ENCODE measurements at places on chromosomes 11 and 22.

DNA sequence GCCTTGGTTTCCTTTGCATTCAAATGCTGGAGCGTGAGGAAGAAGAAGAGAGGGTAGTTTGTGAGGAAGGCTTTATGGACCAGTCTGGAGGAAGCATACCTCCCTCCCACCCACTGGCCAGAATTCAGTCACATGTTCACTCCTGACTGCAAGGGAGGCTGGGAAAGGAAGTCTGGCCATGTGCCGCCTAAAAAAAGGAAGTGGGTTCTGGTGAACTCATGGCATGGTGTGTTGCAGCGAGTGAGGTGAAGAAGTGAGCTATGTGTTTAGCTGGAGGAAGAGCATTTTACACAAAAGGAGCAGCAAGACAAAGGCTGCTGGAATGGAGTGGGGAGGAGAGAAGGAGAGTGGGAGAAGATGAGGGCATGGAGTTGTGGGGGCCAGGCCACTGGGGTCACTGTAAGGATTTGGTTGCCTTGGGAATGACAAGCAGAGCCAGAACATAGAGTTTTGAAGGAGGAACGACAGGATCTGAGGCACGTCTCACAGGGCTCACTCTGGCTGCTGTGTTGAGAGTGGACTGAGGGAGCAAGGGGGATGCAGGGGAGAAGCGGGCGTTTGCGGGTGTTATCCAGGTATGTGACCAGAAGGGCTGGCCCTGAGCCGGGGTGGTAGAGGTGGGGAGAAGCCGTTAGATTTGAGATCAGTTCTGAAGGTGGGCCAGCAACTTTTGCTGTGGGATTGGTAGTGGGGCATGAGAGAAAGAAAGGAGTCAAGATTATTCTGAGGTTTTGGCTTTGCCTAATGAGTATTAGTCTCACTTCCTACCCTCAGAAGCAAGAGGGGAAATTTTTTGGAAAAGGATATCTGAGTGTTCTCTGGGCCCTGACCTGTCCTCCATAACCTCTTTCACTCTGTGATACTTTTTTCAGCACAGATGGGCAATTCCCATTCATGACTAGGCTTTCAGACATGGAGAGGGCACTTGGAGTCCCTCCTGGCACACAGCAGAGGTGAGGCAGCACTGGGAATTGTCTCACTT, 26.4 kb downstream of the BMAL1 start:
- H3K36me3 ChIP-seq = peaks cover 13% of the 10 kb centered on the region
- no peak for DNase-seq
- no peaks in the 10 kb centered on the region for H3K27me3 ChIP-seq
- H3K27ac ChIP-seq = peak overlapping the region; percentile 72
- H3K4me1 ChIP-seq = peaks cover 20% of the 10 kb centered on the region

GRCh38 chr11:387193-387793, 6.7 kb upstream of the PKP3 start:
- DNase-seq = no peak
- no peak overlapping the region for H3K4me3 ChIP-seq
- peaks cover 6% of the 10 kb centered on the region for H3K36me3 ChIP-seq

DNA sequence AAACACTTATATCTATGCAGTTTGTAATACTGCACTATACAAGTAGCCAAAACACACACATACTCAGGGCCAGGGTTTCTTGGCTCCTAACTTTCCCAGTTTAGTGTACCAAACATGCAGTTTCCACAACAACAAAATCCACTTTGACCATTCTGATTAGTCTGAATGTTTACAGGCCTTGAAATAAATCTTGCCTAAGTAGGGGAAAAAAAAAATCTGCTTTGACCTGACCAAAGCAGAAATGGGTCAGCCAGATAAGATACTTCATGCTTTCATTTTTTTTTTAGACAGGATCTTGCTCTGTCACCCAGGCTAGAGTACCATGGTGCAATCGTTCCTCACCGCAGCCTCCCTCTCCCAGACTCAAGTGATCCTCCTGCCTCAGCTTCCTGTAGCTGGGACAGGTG, 10.1 kb downstream of the PRR14L start:
- H3K4me3 ChIP-seq = no peak overlapping the region
- H3K27me3 ChIP-seq = no peaks in the 10 kb centered on the region
- H3K27ac ChIP-seq = no peak overlapping the region
- no peak for DNase-seq

DNA sequence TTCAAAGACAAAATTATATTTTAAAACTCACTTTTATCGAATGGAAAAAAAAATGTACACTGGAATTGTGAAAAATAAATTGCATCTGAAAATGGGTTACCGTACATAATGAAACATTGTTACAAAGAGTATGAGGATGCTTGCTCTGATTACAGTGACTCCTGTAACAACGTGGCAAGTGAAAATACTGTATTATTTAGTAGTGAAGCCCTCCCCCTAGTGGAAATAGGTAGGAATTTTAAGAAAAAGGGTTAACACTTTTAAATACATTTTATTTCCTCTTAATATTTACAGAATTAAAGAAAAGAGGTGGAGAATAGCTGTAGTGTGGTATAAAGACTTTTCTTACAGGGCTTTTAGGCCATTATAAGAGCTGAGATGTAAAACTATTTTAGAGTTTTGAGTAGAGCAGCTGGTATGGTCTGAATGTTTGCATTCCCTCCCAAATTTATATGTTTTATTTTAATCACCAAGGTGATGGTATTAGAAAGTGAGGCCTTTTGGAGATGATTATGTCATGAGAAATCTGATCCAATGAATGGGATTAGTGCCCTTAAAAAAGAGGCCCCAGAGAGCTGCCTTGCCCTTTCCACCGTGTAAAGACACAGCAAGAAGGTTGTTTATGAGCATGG, 25.2 kb downstream of the FAM76B start:
- H3K27me3 ChIP-seq = peaks cover 6% of the 10 kb centered on the region
- no peak for DNase-seq

DNA sequence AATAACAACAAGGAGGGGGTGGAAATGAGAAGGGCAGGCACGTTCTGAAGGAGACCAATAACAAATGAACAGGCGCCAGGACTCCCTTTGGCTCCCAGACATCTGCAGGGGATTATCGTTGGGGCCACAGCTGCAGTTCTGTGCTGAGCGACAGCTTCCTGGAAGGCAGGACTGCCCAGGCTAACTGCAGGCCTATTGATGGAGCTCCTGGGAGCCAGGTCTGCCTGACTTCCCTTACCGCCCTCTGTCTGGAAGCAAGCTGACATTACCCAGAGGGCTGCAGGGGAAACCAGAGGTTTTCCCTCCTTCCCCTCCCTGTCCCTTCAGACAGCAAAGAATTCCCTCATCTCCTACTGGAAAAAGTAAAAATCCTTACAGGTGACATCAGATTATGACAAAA, 5.0 kb downstream of the DRD2 start:
- no peak overlapping the region for H3K4me3 ChIP-seq
- H3K27me3 ChIP-seq = peaks cover 32% of the 10 kb centered on the region
- peaks cover 3% of the 10 kb centered on the region for H3K4me1 ChIP-seq
- no peak overlapping the region for H3K27ac ChIP-seq
- no peak for DNase-seq

DNA sequence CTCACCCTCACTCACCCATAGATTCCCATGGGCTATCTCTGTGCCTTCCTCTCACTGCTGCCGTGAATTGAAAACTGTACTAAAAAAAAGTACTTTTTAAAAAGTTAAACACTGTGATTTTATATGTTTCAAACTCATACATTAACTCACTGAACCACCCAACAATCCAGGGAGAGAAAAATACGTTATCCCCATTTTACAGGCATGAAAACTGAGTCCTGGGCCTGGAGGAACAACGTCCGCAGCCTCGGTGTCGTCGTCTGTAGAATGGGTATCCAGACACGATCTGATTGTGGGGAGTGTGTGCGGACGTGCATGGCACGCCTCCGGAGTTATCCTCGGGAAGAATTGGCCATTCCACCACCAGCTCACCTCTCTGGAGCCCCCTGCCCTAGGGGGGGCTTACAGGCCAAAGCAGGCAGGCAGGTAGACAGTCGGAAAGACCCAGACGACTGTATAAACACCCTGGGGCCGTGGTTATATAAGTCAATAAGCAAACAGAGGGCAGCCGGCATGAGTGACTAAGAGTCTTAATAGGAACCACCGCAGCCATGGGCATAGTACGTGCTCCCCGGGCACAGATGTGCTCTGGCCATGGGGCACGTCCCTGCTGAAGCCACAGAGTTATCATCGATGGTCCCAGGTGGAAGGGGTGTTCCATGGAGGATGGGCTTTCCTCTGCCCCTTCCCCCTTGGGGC, 7.1 kb upstream of the PDGFB start:
- H3K4me3 ChIP-seq = no peak overlapping the region
- H3K27ac ChIP-seq = no peak overlapping the region
- peaks cover 26% of the 10 kb centered on the region for H3K27me3 ChIP-seq
- H3K36me3 ChIP-seq = no peaks in the 10 kb centered on the region
- H3K4me1 ChIP-seq = peaks cover 26% of the 10 kb centered on the region
- no peak for DNase-seq

DNA sequence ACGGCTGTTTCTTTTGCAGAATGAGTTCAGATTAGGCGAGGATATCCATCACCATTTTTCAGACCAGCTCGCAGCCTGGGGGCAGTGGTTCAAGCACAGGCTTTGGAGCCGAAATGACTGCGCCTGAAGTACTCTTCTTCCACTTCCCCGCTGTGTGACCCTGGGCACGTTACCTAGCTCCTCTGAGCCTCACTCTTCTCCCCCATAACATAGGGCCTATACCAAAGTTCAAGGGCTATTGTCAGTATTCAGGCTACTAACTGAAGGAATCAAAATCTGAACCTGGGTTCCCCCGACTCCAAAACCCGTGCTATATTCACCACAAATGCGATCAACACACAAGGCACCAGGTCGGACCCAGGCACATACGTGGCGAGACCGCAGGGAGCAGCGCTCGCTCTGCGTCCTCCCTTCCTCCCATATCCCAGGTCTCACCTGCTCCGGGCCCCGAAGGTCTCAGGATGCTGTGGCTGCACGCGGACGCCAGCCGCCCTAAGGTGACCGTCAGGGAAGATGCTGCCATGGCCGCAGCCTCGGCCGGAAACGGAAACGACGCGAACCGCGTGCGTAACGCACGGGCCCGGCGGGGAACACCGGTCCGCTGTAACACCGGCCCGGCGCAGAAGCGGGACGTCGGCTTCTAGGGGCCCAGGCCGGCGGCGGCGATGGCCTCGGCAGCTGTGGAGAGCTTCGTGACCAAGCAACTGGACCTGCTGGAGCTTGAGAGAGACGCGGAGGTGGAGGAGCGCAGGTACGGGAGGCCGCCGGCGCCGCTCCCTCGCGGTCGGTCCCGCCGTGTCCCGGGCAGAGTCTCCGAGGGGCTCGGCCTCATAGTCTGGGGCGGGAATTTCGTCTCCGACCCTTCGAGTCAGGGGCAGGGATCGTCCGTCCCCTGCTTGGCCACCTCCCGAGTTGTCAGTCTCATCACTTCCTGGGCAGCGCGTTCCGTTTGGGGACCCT, at the start of the genes IGHMBP2 and MRPL21:
TSS of gene IGHMBP2 (plus strand) at position 604 of the 960 bp plus-strand sequence. CDS start at position 666, 62 bp downstream.
TSS of gene MRPL21 (minus strand) at position 545 of the 960 bp plus-strand sequence. CDS start at position 523, 22 bp downstream.
- H3K27me3 ChIP-seq = no peaks in the 10 kb centered on the region
- peak; percentile 88 for DNase-seq
- H3K4me3 ChIP-seq = peak within 1 kb of the TSS; percentile 94
- H3K36me3 ChIP-seq = peaks cover 29% of the 10 kb centered on the region
- H3K4me1 ChIP-seq = peaks cover 35% of the 10 kb centered on the region
- peak within 1 kb of the TSS; percentile 87 for H3K27ac ChIP-seq

DNA sequence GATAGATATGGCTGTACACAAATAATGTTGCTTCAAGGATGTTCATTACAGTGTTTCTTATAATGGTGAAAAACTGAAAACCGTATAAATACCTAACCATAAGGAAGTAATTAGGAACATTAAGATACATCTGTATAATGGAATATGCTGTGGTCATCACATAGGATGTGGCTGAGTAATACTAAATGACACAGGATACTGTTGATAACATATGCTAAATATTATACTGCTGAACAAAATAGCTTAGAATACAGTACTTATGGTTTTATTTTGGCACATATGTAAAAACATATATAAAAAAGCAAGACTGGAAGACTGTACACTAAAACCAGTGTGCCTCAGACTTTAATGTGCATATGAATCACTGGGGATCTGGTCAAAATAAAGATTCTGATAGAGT, 43.8 kb downstream of the FBXO7 start:
- H3K4me1 ChIP-seq = no peaks in the 10 kb centered on the region
- no peaks in the 10 kb centered on the region for H3K36me3 ChIP-seq
- no peak overlapping the region for H3K27ac ChIP-seq
- no peak for DNase-seq
- no peaks in the 10 kb centered on the region for H3K27me3 ChIP-seq

GRCh38 chr22:31128156-31128555, 5.4 kb downstream of the INPP5J start:
- DNase-seq = no peak
- no peaks in the 10 kb centered on the region for H3K36me3 ChIP-seq
- H3K27ac ChIP-seq = no peak overlapping the region
- no peaks in the 10 kb centered on the region for H3K27me3 ChIP-seq
- H3K4me1 ChIP-seq = no peaks in the 10 kb centered on the region

DNA sequence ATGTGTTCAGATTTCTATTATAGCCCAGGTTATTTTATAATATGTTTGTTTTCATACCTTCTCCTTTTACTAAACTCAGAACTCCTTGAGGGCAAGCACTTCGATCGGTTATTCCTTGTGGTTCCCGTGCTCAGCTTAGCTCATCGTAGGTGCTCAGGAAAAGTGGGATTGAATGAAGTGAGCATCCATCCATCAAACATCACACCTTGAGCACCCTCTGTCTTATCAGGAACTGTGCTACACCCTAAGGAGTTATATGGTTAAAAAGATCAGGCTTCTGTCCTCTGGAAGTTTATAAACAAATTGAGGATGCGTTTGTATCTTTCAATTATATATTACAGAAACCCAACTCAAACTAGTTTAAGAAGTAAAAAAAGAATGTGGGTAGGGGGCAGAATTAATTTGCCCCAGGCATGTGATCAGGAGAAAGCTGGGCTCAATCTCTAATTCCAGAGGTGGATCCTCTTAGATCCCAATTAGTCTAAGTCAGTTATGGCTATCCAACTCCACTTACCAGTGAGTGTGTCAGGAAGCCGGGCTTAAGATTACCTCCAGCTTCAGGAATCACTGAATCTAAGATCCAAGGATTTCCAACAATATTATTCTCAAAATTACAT, 59.9 kb upstream of the RRAS2 start:
- H3K4me1 ChIP-seq = peaks cover 41% of the 10 kb centered on the region
- H3K27ac ChIP-seq = no peak overlapping the region
- H3K36me3 ChIP-seq = no peaks in the 10 kb centered on the region
- DNase-seq = no peak
- no peak overlapping the region for H3K4me3 ChIP-seq

GRCh38 chr11:16001899-16002426, 354.4 kb downstream of the SOX6 start:
- no peaks in the 10 kb centered on the region for H3K36me3 ChIP-seq
- no peak for DNase-seq
- no peak overlapping the region for H3K4me3 ChIP-seq
- H3K27ac ChIP-seq = no peak overlapping the region
- H3K4me1 ChIP-seq = no peaks in the 10 kb centered on the region

- H3K4me1 ChIP-seq = peaks cover 34% of the 10 kb centered on the region
- DNase-seq = no peak
- no peak overlapping the region for H3K4me3 ChIP-seq
- no peaks in the 10 kb centered on the region for H3K27me3 ChIP-seq
Observed at GRCh38 chr22:46803936-46804335, 41.5 kb downstream of the TBC1D22A start.

DNA sequence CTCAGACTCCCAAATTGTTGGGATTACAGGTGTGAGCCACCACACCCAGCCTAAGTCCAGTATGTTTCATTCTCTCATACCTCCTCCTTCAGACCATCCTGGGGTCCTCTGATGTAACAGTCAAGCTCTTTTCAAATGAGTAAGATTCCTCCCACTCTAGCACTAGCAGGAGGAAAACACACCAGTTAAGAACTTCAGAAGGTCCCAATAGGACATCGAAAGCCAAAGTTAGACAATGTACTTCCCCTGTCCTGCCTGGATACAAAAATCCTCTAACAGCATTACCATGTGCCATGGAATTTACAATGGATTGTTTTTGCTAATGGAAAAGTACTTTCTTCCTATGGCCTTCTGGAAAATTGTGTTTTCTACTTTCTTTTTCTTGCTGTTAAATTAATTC, 67.1 kb downstream of the CCDC34 start:
- H3K27ac ChIP-seq = no peak overlapping the region
- H3K4me1 ChIP-seq = no peaks in the 10 kb centered on the region
- no peak for DNase-seq

Measured in activated naive CD8-positive, alpha-beta T cell treated with anti-CD3 and anti-CD28 coated beads, Interleukin-2, amount 50 U/mL, for 24 hours (primary cell).